Mesenteric fat pad (tissue), 1 donor: ENCODE measurements at places on chromosomes 12 and 14.

DNA sequence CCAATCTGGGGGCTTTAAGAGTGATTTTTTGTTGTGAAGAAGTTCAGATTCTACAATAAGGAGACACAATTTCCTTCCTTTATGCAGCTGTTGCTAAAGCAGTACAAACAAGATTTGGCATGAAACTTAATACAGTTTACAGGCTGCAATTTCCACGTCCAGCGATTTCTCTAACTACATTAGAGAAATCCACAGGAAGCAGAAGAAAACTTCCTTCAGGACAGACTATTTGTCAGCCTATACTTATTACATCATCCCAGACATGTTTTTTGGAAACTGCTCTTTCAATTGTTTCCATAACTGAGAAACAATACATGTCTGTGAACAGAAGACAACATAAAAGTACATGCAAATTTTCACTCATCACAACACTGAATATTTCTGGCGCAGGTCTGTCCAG, 204.3 kb downstream of the TTC7B start:
- no peak for DNase-seq

- DNase-seq: no peak
Measured at GRCh38 chr12:91870872-91871707, 274.6 kb downstream of the BTG1 start.

GRCh38 chr12:96456265-96456974, 33.0 kb upstream of the CFAP54 start:
- no peak for DNase-seq

DNA sequence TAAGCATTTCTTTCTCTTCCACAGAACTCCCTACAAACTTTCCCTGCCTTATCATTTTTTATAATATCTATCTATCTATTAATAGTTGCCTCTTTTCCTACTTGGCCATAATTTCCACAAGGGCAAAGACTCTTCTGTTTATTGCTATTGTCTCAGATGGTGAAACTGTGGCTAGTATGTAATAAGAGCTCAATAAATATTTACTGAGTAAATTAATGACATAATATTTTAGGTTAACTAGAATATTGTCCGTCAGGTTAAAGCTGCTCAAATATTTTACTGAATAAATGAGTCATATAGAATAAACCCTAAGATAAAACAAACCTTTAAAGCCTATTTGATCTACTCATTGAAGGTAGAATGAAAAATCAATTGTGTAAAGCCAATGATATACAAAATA, 240.5 kb downstream of the PPFIA2 start:
- DNase-seq: no peak

- no peak for DNase-seq
Measured at GRCh38 chr12:55845785-55846496, 3.2 kb upstream of the MMP19 start.

- no peak for DNase-seq
Measured at GRCh38 chr14:22887990-22888378, 5.0 kb downstream of the REM2 start.

GRCh38 chr12:103462675-103463074, 33.1 kb downstream of the C12orf42 start:
- no peak for DNase-seq

- DNase-seq: no peak
Measured at GRCh38 chr12:16473610-16474326, 126.3 kb downstream of the MGST1 start.

GRCh38 chr14:54756656-54757392, 145.8 kb downstream of the GCH1 start:
- DNase-seq: no peak

DNA sequence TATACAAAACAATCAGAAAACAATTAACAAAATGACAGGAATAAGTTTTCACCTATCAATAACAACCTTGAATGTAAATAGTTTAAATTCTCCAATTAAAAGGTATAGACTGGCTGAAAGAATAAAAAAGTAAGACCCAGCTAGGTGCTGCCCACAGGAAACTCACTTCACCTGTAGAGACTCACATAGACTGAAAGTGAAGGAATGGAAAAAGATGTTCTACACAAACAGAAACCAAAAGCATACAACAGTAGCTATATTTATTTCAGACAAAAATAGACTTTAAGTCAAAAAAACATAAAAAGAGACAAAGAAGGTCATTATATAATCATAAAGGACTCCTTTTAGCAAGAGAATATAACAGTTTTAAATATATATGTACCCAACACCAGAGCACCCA, 152.4 kb upstream of the PWP1 start:
- DNase-seq: no peak
